ENCODE measurements at places on chromosomes 7 and 10.

- DNase-seq = no peak
These were observed 37.2 kb downstream of the NKX2-3 start for GRCh38 chr10:99569961-99570360.

GRCh38 chr10:124649214-124649613 is 95.0 kb downstream of the FAM53B start:
- no peak for DNase-seq

DNA sequence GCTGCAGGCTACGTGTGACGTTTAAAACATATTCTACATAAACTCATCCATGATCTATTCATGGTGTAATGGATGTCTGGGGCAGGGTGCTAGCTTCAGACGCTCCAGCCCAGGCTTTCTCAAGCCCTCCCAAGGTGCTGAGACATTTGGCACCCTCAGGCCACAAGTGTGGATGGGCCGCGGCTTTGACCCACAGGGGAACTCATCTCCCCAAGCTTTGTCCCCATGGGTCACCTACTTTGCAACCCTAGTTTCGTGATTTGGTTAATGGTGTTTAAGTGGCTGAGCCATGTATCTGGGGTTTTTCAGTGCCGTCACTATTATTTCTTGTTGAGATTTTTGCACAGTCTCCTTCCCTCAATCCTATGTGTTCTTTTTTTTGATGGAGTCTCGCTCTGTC is 66.0 kb downstream of the GRK5 start:
- DNase-seq = no peak

- no peak for DNase-seq
These were observed 326.4 kb downstream of the PAXIP1 start for GRCh38 chr7:154676422-154677073.

GRCh38 chr7:74355091-74355490 is 65.9 kb downstream of the CLIP2 start:
- no peak for DNase-seq

DNA sequence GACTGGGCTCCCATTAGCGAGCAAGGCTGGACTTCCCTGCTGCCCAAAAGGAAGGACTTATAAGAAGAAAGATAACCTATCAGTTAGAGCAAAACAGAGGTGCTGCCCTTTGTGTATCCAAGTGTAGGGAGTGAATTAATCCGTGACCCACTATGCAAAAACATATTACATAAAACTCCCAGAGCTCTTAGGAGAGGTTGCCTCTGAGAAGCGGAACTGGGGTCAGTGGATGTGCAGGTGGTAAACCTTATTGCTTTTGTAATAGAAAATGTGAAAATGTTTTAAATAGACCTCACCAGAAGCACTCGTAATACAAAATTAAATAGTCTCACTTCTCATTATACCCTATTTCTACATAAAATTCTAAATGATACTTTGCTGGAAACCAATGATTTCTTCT is 17.1 kb upstream of the IL6 start:
- DNase-seq = no peak

GRCh38 chr10:14586901-14587300 is 187.8 kb downstream of the FAM107B start:
- peak; percentile 51 for DNase-seq

DNA sequence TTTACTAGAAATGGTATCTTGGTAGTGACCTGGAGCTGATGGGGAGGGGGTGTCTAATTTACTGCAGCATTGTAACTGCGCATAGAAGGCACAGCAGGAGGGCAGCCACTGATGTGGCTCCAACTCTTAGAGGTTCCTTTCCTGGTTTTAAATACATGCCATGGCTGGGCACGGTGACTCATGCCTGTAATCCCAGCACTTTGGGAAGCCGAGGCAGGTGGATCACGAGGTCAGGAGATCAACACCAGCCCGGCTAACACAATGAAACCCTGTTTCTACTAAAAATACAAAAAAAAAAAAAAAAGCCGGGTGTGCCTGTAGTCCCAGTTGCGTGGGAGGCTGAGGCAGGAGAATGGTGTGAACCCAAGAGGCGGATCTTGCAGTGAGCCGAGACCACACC is 19.2 kb upstream of the SEC61G start:
- DNase-seq = no peak

DNA sequence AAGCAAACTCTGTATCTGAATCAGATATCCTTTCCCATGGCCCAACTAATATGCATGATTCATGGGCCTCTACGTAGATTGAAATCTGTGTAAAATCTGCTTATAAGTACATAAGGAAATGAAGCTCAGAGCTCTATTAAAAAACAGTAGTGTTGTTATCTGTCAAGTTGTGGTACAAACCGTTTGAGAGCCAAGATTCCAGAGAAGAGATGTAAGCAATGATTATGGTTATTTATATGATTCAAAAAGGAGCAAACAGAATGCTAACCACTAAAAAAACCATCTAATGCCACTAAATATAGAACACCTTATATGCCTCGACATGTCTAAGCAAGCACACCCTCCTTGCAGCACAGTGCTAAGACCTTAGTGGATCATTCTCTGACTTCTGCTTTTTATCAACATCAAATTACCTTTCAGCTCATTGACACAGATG is 26.6 kb downstream of the RPP38 start:
- DNase-seq = no peak
